ENCODE measurements at places on chromosomes 4 and X. TPM values are rescaled to one million over a fixed set of nuclear protein-coding genes. Genes with fewer than 3 reads are reported as not detected.

The CDX4 gene
- total RNA-seq: not detected

The SYP gene
- total RNA-seq: 2.5 TPM

The NAT8L gene
- 0.42 TPM for total RNA-seq

The GPR82 gene
- total RNA-seq: 0.39 TPM

The RPS3A gene
- total RNA-seq: 2,661 TPM

The USP17L17 gene
- not detected for total RNA-seq

The OTC gene
- total RNA-seq: not detected

The KLHL13 gene
- 0.11 TPM for total RNA-seq

DNA sequence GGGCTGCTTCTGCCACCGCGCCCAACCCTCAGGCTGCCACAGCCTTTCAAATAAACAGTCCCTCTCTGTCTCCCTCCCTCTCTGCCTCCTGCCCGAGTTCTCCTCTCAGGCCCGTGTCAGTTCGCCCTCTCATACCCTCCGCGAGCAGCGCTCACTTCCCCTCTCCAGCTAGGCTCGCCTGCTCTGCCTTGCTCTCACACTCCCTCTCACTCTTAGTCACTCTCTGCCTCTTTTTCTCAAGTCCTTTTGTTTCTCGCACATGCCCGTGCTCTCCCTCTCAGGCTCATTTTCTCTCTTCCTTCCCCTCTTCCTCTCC is 3.2 kb downstream of the EFNB1 start:
- peaks cover 6% of the 10 kb centered on the region for H3K4me1 ChIP-seq
- H3K27me3 ChIP-seq: no peaks in the 10 kb centered on the region
- no peaks in the 10 kb centered on the region for H3K36me3 ChIP-seq
- no peak overlapping the region for H3K27ac ChIP-seq

- no peak overlapping the region for H3K27ac ChIP-seq
- DNase-seq: no peak
- H3K4me1 ChIP-seq: no peaks in the 10 kb centered on the region
- H3K4me3 ChIP-seq: no peak overlapping the region
- H3K36me3 ChIP-seq: no peaks in the 10 kb centered on the region
- H3K27me3 ChIP-seq: no peaks in the 10 kb centered on the region
These were observed 346.6 kb downstream of the CENPC start for GRCh38 chr4:67198727-67199126.

DNA sequence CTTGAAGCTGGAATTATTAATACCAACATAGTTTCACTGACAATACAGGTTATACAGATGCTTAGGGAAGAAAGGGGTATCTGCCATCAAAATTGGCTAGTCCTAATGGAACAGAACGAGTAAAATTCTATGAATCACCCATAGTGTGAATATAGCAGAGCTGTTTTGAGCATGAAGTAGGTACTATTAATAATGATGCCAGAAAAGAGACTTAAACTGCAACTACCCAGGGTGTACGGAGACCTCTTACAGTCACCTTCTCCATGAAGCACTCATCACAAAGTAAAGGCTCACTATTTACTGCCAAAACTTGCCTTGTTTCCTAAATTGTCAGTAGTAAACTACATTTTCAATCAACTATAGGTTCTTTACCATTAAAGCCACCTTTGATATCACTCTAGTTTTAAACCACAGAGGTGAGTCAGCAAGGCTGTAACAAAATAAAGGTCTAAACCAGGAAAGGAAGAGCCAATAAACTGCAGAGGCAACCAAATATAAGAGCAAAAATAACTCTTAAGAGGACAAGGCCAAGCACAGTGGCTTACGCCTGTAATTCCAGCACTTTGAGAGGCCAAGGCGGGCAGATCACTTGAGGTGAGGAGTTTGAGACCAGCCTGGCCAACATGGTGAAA is 114.4 kb downstream of the FRYL start:
- no peaks in the 10 kb centered on the region for H3K27me3 ChIP-seq
- peaks cover 10% of the 10 kb centered on the region for H3K4me1 ChIP-seq

DNA sequence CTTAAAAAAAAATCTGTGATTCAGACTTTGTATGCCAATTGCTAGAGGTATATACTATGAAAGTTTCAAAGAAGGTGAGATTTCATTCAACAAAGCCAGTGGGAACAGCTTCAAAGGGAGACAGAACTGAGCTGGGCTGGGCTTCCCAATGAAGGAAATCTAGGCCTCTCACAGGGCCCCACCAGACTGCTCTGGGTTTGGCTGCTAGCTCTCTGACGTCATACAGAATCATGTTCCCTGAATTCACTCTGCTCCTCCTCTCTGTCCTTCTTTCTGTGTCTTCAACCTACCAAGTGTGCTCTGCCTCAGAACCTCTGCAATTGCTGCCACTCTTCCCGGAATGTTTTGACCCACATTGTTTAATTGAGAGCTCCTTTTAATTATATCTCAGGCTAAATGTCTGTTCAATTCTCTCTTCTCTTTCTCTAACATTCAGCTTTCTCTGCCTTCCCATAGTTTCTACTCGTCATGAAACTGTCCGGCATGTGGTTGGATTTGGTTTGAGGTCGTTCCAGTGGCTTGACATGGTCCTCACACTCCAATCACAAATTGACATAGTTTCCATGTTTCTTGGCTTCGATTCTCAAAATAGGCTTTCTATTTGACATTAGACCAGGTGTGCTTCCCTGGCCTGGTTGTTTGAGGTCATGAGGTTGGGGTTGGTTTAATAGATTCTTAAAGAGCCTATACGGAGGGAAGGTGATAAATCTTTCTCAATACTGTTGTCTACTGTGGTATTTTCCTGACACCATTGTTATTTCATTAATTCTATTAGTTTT is 282.1 kb upstream of the EMCN start:
- H3K4me3 ChIP-seq: no peak overlapping the region
- H3K27ac ChIP-seq: no peak overlapping the region
- no peaks in the 10 kb centered on the region for H3K4me1 ChIP-seq

GRCh38 chrX:103151799-103152198 is 58.9 kb upstream of the NXF3 start:
- no peaks in the 10 kb centered on the region for H3K4me1 ChIP-seq
- no peak overlapping the region for H3K4me3 ChIP-seq
- DNase-seq: no peak
- no peak overlapping the region for H3K27ac ChIP-seq

DNA sequence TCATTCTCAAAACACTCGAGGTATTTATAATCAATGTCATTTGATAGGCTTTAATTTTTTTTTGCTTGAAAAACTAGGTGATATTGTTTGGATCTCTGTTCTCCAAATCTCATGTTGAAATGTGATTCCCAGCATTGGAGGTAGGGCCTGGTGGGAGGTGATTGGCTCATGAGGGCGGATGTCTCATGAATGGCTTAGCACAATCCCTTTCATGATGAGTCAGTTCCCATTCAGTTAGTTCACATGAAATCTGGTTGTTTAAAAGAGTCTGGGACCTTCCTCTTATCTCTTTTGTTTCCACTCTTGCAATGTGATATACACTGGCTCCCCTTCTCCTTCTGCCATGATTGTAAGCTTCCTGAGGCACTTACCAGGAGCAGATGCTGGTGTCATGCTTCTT is 638.7 kb downstream of the DMD start:
- no peak overlapping the region for H3K4me3 ChIP-seq
- H3K27ac ChIP-seq: no peak overlapping the region
- DNase-seq: no peak
- no peaks in the 10 kb centered on the region for H3K27me3 ChIP-seq
- H3K4me1 ChIP-seq: no peaks in the 10 kb centered on the region

- H3K4me3 ChIP-seq: no peak overlapping the region
- DNase-seq: no peak
- H3K27me3 ChIP-seq: no peaks in the 10 kb centered on the region
- no peaks in the 10 kb centered on the region for H3K4me1 ChIP-seq
- no peaks in the 10 kb centered on the region for H3K36me3 ChIP-seq
These were observed 47.4 kb upstream of the AGA start for GRCh38 chr4:177489471-177490246.

DNA sequence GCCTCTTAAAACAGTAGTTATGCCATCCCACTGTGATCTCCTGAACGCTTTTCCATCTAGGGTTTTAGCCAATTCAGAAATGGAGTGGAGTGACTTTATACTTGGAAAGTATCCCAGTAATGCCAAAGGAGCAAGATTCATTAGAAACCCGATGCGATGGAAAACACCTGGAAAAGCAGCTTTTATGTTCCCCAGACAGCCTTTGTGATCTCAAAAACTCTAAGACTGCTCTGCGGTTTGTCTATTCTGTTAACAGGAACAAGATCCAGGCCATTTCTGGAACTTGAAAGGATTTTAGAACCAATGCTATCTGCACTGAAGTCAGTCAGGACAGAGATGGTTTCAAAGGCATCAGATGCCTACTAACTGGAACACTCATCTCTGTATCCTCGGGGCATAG is 145.1 kb downstream of the APBB2 start:
- H3K4me1 ChIP-seq: no peaks in the 10 kb centered on the region
- H3K27me3 ChIP-seq: no peaks in the 10 kb centered on the region
- no peak overlapping the region for H3K4me3 ChIP-seq
- no peak overlapping the region for H3K27ac ChIP-seq
- no peak for DNase-seq
- H3K36me3 ChIP-seq: no peaks in the 10 kb centered on the region

DNA sequence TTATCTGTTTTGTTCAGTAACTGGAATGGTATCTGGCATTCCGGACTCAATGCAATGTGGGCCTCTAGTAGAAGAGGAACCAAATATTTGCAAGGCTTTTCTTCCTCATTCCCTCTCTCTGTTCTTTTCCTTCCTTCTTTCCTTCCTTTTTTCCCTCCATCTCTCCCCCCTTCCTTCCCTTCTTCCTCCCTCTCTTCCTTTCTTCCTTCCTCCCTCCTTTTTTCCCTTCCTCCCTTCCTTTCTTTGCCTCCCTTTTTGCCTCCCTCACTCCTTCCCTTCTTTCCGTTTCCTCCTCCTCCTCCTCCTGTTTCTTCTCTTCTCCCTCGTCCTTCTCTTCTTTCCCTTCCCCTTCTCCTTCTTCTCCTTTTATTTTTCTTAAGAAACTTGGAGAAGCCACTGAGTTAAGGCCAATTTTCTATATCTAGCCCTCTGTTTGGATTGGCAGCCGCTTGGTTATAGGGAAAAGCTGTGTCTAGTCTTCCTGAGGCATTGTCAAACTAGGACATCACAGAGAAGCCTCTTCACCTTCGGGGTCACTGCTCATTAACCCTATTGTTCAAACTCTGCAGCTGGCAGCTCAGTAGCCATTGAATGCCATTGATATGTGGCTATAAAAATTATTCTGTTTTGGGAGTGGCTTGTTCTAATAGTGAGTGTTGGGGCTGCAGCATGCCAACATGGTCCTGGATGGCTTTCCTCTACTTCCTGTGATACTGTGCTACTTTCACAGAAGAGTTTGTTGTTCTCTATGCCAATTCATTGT is 95.9 kb downstream of the CFAP299 start:
- H3K36me3 ChIP-seq: no peaks in the 10 kb centered on the region
- no peaks in the 10 kb centered on the region for H3K4me1 ChIP-seq
- H3K27ac ChIP-seq: no peak overlapping the region
- no peak overlapping the region for H3K4me3 ChIP-seq

DNA sequence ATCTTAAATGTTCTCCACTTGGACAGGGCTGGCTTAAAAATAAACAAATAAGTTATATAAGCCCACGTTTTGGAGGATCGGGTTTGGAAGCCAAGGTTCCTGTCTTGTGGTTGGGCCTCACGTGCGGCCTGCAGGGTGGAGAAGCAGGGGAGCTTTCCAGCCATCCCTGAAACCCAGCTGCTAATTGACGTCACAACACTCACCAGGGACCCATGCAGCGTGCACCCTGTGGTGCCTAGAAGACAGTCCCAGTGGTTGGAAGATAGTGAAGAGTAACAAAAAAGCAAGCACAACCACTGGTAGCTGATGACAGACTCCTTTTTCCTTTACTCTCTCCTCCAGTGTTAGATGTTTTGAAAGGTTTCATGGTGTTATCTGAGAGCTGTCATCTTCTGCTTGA is 142.0 kb upstream of the RBPJ start:
- no peak overlapping the region for H3K4me3 ChIP-seq
- no peak overlapping the region for H3K27ac ChIP-seq
- H3K36me3 ChIP-seq: no peaks in the 10 kb centered on the region
- no peaks in the 10 kb centered on the region for H3K27me3 ChIP-seq

- no peaks in the 10 kb centered on the region for H3K27me3 ChIP-seq
- no peaks in the 10 kb centered on the region for H3K36me3 ChIP-seq
- H3K4me1 ChIP-seq: no peaks in the 10 kb centered on the region
These were observed 8.5 kb upstream of the LHFPL1 start for GRCh38 chrX:112688242-112688641.

GRCh38 chrX:116863029-116863428 is 400.3 kb upstream of the CT83 start:
- no peaks in the 10 kb centered on the region for H3K4me1 ChIP-seq
- DNase-seq: no peak
- H3K4me3 ChIP-seq: no peak overlapping the region
- no peak overlapping the region for H3K27ac ChIP-seq

Measured in CD8-positive, alpha-beta memory T cell (primary cell).